ENCODE measurements at places on chromosomes 6 and 20.

DNA sequence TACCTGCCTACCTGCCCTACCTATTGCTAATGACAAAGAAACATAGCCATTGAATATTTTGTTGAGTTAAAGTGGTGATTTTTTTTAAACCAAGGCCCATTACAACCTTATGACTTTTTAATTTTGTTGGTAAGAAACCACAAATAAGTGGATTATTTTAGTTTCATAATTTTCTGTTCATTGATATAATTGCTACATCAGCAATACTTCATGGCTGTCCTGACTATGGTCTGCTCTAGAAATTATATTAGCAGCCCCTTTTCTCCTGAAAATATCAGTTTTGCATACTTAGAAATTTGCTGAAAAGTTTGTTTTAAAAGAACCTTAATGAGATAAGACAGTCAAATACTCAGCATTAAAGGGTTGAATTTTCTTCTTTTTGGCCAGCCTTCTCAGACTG is 106.5 kb downstream of the HIVEP1 start:
- DNase-seq = no peak

GRCh38 chr20:37343212-37343993 is 2.5 kb upstream of the SRC start:
- no peak for DNase-seq

DNA sequence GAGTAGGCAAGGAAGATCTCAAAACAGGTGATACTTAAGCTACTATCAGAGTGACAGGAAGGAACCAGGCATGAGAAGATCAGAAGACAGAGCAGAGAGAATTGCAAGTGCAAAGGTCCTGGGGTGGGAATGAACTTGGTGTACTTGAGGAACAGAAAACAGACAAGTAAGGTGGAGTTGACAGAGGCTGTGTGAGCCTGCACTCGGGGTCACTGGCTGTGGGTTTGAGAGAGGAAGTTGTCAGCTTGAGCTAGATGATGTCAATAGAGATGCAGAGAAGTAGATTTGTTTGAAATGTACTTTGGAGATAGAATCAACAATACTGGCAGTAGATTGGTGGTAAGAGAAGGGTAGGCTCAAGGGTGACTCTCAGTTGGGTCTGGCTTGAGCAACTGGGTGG is 209.5 kb downstream of the CLIC5 start:
- DNase-seq = no peak

DNA sequence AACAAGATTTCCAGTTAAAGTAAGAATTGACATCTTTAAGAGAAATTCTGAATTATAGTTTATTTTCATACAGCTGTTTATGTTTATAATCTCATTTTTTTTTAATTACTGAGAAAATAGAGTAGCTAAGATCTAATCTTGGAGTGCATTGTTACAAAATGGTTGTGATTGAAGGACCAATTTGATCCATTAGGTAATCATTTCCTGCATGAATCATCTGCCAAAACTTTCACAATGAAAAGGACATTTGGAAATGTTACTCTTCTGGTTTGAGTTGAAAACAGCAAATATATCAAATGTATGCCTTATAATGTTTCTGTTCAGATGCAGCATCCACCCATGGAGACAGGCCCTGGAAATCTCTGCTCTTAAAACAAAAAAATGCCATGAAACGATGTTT is 19.0 kb downstream of the TUBB2A start:
- no peak for DNase-seq

GRCh38 chr6:16157909-16158308 is 29.0 kb downstream of the MYLIP start:
- no peak for DNase-seq

- DNase-seq = no peak
These were observed 109.7 kb upstream of the CCDC28A start for GRCh38 chr6:138663892-138664291.

DNA sequence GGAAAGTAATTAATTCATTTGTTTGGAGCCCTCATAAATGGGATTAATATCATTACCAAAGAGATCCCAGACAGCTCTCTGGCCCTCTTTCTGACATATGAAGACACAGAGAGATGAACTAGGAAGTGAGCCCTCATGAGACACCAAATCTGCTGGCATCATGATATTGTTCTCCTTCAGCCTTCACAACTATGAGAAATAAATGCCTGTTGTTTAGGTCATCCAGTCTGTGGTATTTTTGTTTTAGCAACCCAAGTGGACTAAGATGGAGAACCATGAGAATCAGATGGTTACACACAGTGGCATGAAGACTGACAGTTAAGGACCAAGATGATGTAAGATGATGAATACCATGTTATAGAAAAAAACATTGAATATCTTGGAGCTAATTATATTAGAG is 16.9 kb upstream of the HBS1L start:
- no peak for DNase-seq

DNA sequence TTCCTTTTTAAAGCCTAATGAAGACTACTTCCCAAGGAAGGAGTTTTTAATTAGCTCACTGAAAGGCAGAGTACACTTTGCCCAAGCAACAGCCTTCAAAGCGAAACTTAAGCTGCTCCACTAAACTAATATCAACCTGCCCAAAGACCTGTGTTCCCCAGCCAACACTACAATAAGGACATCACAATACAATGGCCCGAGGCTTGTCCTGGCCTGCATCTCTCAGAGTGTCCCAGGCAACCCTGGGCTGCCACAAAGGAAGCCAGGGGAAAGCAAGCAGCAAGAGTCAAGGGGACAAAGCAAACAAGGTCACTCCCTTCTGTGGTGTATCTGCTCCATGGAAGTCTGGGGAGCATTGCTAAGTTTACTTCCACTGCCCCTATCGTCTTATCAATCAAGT is 52.3 kb downstream of the PIGU start:
- DNase-seq = no peak

GRCh38 chr20:58905236-58905635 is 52.7 kb downstream of the GNAS start:
- no peak for DNase-seq

DNA sequence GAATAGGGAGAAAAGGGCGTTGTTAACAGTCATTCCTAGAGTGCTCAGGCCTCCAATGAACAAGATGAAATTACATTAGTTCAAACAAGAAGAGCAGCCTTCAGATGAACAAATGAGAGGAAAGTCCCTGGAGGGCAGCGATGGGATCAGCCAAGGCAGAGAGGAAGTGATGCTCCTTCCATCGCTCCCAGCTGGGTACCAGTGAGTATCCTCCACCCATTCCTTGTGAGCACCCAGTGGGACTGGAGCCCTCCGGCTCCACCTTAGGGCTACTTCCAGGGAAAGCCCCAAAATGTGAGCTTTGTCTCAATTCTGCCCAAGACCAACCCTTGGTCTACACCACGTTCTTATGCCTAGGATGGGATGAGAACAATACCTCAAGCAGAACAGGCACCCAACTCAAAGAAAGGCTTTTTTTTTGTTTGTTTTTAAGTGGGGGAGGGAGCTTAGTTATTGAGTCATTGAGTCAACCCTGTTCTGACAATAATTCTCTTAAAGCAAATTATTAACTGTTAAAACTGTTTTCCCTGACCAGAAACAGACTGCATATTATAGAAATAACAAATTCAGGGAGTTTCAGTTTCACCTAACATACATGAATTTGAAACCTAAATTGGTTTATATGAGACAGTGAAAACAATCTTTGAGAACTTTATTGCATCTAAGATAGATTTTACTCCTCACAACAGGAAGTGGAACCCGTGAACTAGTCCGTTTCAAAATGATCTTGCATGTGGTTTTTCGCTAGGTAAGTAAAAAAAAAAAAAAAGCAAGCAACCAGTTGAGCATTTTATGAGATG is 106.9 kb downstream of the IPCEF1 start:
- no peak for DNase-seq

DNA sequence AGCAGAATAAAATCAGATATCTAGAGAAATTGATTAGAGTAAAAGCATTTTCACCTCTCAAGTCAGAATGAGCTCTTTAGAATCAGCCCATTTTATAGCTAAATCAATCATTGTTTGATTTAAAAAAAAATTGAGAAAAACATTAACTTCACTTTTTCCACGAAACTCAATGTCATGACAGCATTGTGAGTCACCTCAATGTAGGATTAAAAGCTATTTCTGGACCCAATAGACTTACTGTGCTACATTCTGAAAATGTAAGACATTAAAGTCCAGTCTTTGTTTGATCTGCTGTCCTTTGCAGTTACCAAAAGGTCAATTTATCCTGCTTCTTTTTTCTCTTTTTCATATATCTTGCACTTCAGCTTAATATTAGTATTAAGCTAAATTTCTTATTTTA is 519.4 kb upstream of the ZNF337 start:
- no peak for DNase-seq

DNA sequence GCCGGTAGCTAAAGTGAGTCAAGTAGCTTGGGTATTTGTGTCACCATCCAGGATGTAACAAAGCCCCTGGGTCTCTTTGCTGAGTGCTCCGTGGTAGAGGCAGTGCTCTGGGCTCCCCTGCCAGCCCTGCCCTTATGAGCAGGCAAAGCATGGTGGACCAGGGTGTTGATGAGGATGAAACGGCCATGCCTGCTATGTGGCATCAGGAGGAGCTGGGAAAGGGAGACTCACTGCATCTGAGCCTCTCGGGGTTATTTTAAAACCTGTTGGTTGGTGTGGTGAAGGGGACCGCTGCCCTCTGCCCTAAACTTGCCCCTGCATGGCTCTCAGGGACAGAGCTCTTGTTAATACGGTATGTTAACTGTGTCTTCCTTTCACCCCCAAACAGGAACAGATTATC is 143.1 kb downstream of the DTNBP1 start:
- no peak for DNase-seq

- no peak for DNase-seq
These were observed 20.3 kb downstream of the SNTA1 start for GRCh38 chr20:33423141-33423834.

DNA sequence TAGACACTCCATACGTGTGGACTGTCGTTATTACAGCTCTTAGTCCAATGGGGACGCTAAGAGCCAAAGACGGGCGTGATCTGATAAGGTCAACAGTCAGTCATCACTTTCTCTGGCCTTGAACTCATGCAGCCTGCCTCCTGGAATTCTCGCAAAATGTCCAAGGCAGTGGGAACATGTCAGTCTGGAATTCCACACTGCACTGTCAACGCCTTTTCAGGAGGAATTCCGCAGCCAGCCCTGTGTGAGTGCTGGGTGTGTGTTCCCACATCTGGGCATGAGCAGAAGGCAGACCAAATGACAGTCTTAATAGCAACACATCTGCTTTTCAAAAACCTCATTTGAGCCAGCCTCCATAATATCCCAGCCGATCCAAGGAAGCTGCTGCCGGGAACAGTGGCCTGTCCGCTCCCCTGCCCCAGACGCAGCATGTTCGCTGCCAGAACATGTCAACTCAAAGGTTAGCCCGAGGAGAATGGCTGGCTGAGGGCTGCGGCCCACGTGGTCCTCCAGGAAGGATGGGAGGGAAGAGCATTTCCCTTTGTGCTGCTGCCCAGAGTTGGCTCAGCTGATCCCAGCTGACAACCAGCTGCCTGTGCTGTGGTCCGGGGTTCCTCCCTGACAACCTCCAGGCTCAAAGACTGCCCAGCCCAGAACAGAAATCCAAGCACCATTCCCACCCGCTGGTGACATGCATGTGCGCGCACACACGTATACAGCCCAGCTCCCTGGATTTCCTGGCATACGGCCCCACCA is 103.1 kb downstream of the SULF2 start:
- DNase-seq = no peak

GRCh38 chr6:97203343-97203742 is 79.7 kb downstream of the MMS22L start:
- no peak for DNase-seq

DNA sequence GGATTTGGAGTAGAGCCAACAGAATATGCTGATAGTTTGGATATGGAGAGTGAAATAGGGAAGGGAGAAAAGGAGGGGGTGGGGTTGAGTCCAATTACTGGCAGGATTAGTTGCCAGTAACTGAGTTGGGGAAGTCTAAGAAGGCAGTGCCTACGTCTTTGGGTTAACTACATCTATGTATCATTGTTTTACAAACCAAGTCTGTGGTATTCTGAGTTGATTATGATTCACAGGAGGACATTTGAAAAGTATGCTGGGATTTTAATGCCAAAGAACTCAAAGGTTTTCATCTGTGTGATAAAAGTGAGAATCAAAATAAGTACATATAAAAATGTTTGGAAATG is 14.7 kb downstream of the DSE start:
- DNase-seq = no peak

GRCh38 chr6:113004470-113005270 is 657.5 kb downstream of the RFPL4B start:
- no peak for DNase-seq

DNA sequence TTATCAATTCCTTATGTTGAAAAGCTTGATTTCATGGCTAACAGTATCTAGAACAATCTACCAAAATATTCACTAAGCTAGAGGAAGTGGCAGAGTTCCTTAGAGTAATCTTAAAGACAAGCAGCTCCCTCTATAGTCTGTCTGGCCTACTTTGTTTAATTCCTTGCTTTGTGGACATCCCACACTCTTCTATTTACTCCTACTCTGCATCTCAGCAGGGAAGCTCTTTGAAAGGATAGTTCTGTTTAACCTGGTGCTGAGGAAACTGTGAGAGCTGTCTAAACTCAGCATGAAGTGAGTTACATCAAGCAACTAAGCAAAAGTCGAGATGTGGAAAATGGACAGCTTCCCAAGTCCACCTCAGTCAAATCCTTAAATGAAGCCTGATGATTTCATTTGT is 4.3 kb downstream of the REV3L start:
- DNase-seq = no peak

DNA sequence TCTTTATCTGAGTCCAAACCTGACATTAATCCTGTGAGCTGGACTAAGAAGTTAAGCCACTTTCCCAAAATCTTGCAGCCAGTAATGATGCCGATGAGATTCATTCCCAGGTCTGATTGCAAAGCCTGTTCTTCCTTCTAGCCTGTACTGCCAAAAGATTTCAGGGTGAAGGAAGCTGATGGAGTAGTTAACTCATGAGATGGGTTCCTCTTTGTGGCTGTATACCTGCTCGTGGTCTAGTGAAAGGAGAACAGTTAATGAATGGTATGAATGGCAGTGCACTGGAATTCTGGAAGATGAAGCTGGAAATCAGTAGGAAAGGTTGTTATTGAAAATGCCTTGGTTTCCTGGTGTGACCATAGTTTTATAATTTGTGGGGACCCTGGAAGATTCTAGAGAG is 112.0 kb downstream of the FYN start:
- DNase-seq = no peak

All from stimulated activated CD4-positive, alpha-beta T cell treated with anti-CD3 and anti-CD28 coated beads, Interleukin-1b, Interleukin-23, amount 100 ng/mL, for 4 hours (primary cell).